Smooth muscle cell of the brain vasculature (primary cell): ENCODE measurements at places on chromosomes 12 and 14.

GRCh38 chr12:1581973-1582708 is 12.2 kb downstream of the FBXL14 start:
- no peak for DNase-seq

DNA sequence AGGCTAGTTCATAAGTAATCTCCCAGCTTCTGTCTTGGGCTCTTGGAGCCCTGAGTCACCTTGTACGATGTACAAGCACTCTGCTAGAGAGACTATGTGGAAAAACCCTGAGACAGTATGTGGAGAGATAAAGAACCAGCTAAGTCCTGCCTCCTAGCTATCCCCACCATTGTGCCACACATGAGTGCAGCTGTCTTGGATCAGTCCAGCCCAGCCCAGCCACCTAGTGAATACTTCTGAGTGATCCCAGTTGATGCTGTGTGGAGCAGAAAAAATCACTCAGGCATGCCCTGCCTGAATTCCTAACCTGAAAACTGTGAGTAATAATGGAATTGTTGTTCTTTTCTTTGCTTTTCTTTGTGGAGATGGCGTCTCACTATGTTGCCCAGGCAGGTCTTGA is 5.1 kb upstream of the SERPINA6 start:
- no peak for DNase-seq

DNA sequence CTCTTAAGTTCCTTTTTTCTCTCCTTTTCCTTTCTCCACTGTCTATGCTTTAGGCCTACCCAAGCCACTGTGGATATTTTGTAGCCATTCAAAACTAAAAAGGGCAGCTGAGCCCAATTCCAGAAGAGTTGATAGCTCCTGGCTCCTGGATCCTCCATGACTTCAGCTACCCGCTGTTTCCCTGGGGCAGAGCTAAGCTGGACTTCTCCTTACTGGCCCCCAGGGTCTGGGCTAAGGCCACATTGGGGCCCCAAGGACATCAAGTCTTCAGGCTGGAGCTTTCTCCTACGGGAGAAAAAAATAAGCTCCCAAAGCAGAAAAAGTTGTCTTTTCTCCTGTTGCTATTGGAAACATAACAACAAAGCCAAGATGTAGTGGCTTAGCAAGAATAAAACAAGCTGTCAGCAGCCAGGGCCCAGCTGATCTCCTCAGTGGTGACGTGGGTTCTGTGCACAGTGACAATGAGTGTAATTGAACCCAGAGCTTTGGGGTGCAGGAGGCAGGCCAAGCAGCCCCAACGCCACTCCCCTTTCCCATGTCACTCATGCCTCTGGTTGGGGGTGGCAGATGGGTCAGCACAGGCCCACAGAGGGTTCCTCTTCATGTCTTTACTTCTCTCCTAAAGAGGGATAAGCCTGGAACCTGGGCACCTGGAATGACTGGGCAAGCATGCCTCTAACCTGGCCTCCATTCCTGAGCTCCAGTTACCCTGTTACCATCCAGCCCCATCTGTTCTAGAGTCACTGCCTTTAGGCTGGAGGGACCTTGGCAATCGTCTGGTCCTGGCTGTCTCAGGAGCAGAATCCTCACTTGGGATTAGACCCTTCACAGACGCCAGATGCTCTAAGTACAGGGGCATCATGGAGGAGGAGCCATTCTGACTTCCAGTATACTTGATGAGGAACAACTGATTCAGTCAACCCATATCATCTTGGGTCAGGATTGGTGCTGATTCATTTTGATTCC is 171.2 kb downstream of the ZFP36L1 start:
- DNase-seq, result no peak

DNA sequence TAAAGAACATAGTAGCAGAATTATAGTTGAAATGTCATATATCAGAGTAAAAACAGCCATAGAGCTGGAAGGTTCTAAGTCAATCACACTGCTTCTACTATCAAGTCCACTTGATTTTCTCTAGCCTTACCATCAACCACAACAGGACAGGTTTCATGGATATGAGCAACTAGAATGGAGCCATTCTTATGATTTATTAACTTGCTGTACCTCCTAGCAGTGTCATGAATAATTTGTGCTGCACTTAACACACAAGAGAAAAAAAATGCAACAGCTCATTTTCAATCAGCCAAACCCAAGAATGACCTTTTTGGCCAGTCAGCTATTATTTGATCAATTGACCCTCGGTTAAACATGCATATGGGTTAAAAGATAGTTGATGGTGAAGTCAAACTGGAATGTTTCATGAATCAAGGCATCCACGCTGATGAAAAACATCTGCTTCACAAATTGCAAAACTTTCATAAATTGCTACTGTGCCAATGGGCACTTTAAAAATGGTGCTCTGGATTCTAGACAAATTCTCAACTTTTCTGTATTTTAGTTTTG is 55.4 kb upstream of the CCDC198 start:
- no peak for DNase-seq

DNA sequence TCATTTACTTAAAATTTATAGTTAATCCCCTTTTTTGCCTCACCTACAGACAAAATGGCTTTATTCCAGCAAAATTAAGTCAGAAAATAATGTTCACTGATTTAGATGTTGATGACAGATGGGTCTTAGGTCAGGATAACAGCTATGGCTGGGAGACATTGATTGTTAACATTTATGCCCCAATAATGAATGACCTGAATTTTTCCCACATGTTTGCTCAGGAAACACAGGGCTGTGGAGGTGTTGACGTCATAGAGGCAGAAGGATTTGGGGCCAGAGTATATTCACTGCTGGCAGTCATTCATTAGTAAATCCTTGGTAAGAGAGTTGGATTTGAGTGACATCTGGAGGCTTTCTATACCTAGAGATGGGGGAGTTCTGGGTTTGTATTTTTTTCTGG is 121.3 kb downstream of the PDE3A start:
- DNase-seq, result no peak
